ENCODE measurements at places on chromosomes 1 and 21.

DNA sequence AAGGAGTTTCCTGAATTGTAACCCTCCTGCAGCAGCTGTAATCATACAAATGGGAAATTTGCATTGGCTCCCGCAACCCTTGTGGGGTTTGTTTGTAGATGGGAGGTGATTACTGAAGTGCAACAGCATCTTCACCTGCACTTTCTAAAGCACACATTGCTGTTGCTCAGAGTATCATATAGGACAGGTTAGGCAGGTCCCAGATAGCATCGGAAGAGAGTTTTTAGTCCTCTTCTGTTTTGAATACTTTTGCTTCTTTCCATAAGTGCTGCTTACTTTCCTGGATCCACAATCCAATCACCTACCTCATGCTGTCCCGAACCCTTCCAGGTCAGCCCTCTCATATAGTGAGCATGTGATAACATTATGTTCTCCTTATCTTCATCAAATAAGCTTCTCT lies 300.4 kb downstream of the PTPRC start:
- DNase-seq, result no peak

GRCh38 chr1:223739366-223740037 lies 27.2 kb downstream of the CAPN2 start:
- DNase-seq, result no peak

DNA sequence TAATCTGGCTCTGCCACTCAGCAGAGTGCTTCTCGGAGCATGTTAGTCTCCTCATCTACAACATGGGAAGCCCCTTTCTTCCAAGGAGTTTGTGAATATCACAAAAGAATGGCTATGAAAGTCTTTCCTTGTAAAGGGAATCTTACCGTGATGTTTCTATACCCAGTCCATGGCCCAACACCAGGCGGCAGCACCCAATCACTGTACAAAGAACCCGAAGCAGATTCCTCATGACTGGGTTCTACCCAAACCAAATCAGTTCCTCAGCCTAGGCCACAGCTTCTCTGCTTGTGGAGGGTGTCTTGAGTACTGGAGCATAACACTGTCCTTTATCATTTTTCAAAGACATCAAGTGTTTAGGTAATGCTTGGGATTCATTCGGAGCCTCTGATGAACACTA lies 16.6 kb upstream of the SLFNL1 start:
- DNase-seq, result no peak

DNA sequence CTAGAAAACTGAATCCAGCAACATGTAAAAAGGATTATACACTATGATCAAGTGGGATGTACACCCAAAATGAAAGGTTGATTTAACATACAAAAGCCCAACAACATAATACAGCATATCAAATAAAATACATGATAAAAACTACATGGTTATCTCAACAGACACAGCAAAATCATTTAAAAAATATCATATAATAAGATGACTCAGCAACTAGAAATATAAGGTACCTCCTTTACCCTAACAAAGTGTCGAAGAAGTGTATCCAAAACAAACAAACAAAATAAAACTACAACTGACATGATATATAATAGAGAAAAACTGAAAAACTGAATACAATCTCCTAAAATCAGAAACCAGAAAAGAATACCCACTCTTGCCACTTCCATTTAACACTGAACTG lies 969.1 kb downstream of the AMY1C start:
- DNase-seq, result no peak

GRCh38 chr1:6727535-6727934 lies 25.9 kb upstream of the DNAJC11 start:
- DNase-seq, result no peak

- DNase-seq, result no peak
Observed at GRCh38 chr1:211113566-211113965, 20.4 kb downstream of the KCNH1 start.

GRCh38 chr1:30377230-30378002 lies 346.0 kb downstream of the MATN1 start:
- no peak for DNase-seq

- no peak for DNase-seq
Observed at GRCh38 chr1:110607536-110608230, 1.5 kb upstream of the KCNA2 start.

- no peak for DNase-seq
Observed at GRCh38 chr1:172162236-172162635, 258.2 kb upstream of the C1orf105 start.

DNA sequence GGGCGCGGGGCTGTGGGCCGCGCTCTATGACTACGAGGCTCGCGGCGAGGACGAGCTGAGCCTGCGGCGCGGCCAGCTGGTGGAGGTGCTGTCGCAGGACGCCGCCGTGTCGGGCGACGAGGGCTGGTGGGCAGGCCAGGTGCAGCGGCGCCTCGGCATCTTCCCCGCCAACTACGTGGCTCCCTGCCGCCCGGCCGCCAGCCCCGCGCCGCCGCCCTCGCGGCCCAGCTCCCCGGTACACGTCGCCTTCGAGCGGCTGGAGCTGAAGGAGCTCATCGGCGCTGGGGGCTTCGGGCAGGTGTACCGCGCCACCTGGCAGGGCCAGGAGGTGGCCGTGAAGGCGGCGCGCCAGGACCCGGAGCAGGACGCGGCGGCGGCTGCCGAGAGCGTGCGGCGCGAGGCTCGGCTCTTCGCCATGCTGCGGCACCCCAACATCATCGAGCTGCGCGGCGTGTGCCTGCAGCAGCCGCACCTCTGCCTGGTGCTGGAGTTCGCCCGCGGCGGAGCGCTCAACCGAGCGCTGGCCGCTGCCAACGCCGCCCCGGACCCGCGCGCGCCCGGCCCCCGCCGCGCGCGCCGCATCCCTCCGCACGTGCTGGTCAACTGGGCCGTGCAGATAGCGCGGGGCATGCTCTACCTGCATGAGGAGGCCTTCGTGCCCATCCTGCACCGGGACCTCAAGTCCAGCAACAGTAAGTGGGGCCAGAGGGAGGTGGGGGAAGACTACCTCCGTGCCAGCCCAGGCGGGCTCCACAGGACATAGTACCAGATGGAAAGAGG lies 808 bp downstream of the MAP3K21 start:
- no peak for DNase-seq

GRCh38 chr1:111813440-111814304 lies 58.0 kb downstream of the DDX20 start:
- DNase-seq, result no peak

- no peak for DNase-seq
Observed at GRCh38 chr1:208240662-208241355, 3.4 kb downstream of the PLXNA2 start.

GRCh38 chr1:104082221-104082620 lies 332.5 kb downstream of the AMY1C start:
- DNase-seq, result no peak

DNA sequence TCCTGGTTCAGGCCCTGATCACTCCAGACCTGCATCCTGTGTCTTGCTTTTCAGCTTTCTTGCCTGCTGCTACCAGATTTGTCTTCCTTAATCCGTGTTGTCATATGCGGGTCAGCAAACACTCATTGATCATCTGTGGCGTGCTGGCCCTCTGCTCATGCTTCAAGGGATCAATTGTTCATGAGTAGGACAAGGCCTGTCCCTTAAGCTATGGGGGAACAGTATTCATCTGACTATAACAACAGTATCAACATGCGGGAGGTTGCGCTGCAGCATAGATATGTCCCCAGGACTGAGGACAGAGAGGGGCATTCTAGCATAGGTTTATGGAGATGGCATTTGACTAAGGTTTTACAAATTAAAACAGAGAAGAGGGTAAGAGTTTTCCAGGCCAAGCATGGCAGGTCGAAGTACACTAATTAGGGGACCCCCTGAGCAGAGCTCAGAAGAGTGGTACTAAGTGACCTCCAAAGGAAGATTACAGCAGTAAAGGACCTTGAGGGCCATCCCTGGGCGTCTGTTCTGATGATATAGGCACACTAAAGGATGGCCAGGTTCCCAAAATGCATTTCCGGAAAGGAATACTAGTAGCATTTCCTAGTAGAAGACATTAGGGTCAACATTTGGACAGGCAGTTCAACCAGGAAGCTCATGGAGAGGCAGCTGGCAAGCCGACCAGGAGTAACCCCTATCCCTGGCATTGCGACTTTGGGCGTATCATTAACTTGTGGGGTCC lies 811 bp upstream of the ZNF672 start:
- no peak for DNase-seq

DNA sequence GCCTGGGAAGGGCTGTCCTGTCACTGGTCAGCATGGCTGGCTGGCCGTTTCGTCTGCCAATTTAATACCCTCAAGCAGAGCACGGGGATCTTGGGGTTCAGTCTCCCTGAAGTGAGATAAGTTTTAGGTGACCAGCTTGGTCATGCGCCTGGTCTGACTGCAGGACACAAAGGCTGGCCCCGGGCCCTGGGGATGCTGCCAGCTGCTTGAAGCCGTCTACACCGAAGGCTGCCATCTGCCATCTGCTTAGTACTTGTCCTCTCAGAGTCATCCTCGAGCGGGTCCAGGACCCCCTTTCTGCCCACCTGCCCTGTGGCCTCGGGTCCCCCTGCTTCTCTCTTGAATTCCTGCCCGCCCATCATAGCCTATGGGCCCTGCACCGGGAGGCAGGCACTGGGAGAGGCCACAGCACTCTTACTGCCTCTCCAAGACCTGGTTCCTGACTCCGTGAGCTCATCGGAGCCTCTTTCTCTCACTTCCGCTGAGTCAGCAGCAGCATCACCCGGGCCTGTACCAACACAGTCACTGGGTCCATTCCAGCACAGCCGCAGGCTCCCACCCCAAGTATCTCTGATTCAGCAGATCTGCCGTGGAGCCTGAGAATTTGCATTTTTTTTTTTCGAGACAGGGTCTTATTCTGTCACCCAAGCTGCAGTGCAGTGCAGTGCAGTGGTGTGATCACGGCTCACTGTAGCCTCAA lies 7.0 kb downstream of the FBLIM1 start:
- DNase-seq, result no peak

DNA sequence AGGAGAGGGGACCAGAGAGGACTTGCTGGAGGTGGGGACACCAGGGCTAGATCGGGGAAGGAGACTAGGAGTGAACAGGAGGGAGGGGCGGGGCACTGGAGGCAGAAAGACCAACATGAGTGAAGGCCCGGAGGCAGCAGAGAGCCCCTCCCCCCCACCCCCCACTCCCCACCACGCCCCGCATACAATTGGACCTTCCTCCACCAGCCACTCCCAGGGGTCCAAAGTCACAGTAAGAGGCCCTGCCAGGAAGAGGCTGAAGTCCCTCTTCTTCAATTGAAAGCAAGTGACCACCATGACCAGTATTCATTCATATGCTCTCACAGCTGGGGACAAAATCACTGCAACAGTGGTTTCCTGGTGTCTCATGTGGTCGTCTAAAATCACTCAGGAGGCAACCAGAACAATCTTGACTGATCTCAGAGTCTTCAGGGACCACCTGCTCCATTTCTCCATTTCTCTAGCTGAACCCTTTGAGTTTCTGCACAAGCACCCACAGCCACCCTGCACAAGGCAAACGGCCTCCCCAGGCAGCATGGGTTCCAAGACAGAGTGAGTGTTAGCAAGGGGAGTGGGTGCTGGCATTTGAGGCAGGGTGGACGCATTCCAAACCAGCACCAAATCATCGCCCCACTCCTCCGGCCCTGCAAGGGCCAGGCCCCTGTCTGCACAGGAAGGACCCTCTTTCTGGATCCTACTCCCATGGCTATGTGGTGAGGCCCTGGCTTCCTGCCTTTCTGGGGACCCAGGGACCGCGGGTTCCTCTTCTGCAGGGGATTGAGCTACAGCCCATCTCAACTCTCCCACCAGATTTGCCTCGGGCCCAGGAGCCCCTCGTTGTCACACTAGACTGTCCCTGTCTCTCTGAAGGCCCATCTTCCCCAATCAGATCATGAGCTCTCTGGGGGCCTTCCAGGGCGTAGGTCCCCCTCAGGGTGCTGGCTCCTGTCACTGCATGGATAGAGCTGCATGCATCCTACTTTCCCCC lies 17.0 kb downstream of the LAPTM5 start:
- DNase-seq, result no peak

GRCh38 chr1:117278531-117278930 lies 67.8 kb upstream of the VTCN1 start:
- DNase-seq, result no peak

- DNase-seq, result no peak
Observed at GRCh38 chr1:172727956-172728603, 69.2 kb downstream of the FASLG start.

DNA sequence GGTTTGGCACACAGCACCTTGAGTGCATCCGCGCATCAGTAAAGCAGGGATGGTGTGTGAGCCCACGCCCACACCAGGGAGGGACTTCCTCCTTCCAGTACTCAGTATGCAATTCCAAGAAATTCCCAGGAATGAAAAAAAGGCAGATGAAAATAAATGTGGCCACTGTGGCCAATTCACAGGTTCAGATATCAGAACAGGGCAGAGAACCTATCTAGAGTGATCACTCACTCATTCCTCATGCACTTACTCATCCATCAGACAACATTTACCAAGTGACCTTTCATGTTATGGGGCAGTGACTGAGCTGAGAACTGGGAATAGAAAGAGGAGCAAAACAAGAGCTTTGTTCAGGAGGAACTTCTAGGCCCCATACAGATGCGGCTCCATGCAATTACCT lies 113.7 kb downstream of the ZSCAN20 start:
- no peak for DNase-seq

DNA sequence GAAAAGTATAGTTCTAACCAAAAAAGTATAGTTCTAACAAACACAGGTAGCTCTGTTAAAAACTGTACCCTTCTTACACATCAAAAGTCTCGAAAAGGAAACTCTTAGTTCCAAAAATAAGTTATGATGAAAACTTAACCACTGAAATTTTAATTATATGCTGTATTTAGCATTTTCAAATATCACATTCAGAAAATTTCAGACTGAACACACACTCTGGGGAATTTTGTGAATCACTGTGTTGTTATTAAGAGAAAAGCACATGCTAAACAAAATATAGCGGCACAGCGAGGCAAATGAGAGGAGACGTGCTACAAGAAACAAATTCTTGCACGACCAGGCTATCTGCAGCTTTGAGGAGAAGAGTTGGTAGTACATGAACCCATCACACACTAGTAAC lies 30.4 kb downstream of the VAV3 start:
- DNase-seq, result no peak

GRCh38 chr1:9716404-9717192 lies 65.1 kb downstream of the PIK3CD start:
- no peak for DNase-seq

GRCh38 chr1:223140611-223141405 lies 2.2 kb downstream of the TLR5 start:
- DNase-seq, result no peak

DNA sequence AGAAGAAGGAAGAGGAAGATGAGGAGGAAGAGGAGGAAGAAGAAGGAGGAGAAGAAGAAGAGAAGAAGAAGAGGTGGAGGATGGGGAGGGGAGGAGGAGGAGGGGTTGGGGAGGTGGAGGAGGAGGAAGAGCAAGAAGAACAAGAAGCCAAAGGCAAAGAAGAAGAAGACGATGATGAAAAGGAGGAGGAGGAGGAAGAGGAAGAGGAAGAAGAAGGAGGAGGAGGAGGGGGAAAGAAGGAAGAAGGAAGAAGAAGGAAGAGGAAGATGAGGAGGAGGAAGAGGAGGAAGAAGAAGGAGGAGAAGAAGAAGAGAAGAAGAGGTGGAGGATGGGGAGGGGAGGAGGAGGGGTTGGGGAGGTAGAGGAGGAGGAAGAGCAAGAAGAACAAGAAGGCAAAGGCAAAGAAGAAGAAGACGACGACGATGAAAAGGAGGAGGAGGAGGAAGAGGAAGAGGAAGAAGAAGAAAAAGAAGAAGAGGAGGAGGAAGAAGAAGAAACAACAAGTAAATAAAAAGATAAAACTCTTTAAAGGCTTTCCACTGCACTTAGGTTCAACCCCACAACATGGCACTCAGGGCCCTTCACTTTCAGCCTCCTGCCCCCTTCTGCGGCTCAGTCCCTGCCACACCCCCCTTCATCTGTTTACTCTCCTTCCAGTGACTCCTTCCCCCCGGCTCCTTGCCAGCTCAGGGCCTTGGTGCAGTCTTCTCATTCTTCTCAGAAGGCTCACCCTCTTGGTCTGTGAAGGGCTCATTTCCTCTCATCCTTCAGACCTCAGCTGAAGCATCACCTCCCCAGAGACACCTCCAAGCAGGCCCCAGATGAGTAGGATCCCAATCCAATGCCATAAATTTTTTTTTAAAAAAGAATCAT lies 114.0 kb downstream of the KCNN3 start:
- no peak for DNase-seq
